ENCODE measurements at places on chromosomes 1 and 21. TPM values are rescaled to one million over a fixed set of nuclear protein-coding genes. Genes with fewer than 3 reads are reported as not detected.

TRIM67 gene
- total RNA-seq, result not detected

RIMKLA gene
- total RNA-seq, result not detected

LAPTM5 gene
- not detected for total RNA-seq

DCDC2B gene
- not detected for total RNA-seq

MAP3K7CL gene
- total RNA-seq, result 38.0 TPM

SNAPIN gene
- total RNA-seq, result 55.4 TPM

GREM2 gene
- 18.4 TPM for total RNA-seq

TSPAN2 gene
- not detected for total RNA-seq

HIPK1 gene
- total RNA-seq, result 17.7 TPM

CFHR4 gene
- not detected for total RNA-seq

NR1I3 gene
- not detected for total RNA-seq

DMRTB1 gene
- not detected for total RNA-seq

FAM177B gene
- total RNA-seq, result not detected

CLDN19 gene
- not detected for total RNA-seq

TEX38 gene
- not detected for total RNA-seq

TPTE gene
- not detected for total RNA-seq

LCA5L gene
- total RNA-seq, result 0.35 TPM

FCRL4 gene
- total RNA-seq, result not detected

ZZZ3 gene
- 48.8 TPM for total RNA-seq

CELA3A gene
- not detected for total RNA-seq

LAX1 gene
- total RNA-seq, result not detected

AK2 gene
- 88.5 TPM for total RNA-seq

GPR37L1 gene
- under 0.01 TPM for total RNA-seq
